ENCODE measurements at places on chromosomes 3 and 15.

DNA sequence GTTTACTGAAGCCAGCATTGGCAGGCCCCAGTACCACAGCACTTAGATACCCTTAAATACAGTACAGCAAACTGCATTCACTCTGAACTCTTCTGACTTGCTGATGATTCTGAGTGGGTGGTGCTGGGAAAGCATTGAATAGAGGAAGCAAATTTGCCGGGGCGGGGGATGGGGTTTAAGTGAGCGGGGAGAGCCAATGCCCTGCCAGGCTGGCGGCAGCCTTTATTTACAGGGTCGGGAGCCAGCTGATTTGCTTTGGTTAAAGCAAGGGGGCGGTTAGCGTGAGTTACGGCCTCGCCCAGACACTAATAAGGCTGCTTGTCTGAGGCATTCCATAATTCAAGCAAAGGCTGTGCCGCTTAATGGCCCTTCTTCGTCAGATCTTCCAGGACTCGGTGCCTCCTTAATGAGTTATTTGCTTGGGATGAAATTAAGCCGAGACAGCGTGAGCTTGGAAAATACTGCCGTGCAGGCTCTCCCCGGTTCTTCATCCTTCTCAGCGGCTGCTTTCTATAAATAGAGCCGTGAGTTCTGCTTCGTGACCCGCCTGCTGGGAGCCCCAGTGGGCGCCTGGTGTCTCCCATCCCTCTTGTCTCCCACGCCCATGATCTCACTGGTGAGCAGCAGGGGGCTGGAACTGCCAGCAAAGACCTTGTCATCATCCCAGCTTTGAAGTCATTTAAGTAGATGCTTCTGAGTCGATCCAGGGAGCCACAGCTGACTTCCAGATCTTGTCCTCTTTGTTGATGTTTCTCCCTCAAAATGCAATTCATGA lies 25.8 kb downstream of the SPSB4 start:
- DNase-seq, result peak; percentile 83

- peak; percentile 19 for DNase-seq
Observed at GRCh38 chr3:79517766-79518413, 249.9 kb downstream of the ROBO1 start.

DNA sequence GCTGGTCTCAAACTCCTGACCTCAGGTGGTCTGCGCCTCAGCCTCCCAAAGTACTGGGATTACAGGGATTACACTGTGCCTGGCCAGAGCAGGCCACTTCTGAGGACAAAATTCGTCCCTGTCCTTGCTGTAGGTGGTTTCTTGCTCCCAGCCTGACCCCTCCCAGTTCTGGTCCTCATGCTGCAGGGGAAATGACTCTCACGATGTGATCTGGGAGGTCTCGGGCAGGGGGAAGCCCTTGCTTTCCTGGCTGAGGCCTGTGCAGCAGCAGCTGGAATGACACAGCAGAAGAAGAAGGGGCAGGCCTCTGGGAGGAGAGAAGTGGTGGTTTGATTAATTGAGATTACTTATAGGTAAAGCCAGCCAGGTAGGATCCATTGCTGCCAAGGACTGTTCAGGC lies 39.3 kb downstream of the MEGF11 start:
- DNase-seq, result no peak

DNA sequence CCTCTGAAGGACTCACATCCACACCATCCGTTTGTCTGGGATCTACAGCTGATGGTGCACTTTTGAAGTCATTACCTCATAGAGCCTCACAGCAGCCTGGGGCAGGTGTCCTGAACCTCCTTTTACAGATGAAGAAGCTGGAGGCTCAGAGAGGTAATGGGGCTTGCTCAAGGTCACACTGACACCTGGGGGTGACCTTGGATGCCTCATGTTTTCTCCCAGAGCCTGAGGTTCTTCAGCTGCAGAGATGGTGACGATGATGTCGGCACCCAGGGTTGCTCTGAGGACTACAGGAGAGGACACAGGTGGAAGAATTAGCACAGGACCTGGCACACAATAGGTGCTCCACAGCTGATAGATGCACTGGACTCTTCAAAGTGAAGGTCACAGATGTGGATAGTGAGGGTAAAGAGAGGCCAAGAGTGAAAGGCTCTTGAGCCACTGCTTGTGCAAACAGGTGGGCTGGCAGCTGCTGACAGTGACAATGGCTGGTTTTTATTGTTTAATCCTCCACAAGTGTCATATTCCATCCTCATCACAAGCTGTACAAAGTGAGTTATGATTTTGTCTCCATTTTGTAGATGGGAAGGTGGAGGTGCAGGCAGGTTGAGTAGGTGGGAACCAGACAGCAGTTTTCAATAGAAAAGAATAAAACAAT lies 17.4 kb upstream of the ATP2B2 start:
- DNase-seq, result no peak

GRCh38 chr15:71089801-71090200 lies 25.5 kb upstream of the THSD4 start:
- DNase-seq, result no peak

- no peak for DNase-seq
Observed at GRCh38 chr3:49158103-49158709, 7.9 kb downstream of the CCDC71 start.

DNA sequence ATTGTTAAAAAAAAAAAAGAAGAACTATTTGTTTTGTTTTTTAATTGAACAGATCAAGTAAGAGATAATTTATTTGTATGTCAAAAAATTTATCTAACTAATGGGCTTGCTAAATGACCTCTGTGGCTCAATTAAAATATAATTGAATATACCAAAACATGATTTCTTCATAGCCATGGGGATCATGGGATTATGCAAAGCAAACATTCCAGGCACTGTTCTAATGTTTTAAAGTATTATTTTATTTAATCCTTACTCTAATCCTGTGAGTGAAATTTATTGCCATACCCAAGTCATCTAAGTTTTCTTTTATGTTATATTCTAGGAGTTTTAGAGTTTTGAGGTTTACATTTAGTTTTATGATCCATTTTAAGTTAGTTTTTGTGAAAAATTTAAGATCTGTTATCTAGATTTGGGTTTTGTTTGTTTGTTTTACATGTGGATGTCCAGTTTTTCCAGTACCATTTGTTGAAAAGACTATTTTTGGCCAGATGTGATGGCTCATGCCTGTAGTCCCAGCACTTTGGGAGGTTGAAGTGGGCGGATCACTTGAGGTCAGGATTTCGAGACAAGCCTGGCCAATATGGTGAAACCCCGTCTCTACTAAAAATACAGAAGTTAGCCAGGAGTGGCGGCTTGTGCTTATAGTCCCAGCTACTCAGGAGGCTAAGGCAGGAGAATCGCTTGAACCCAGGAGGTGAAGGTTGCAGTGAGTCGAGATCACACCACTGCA lies 52.3 kb upstream of the CNOT10 start:
- no peak for DNase-seq

GRCh38 chr3:79405183-79405582 lies 362.6 kb downstream of the ROBO1 start:
- DNase-seq, result no peak

- no peak for DNase-seq
Observed at GRCh38 chr15:55873024-55873720, 120.2 kb downstream of the NEDD4 start.

DNA sequence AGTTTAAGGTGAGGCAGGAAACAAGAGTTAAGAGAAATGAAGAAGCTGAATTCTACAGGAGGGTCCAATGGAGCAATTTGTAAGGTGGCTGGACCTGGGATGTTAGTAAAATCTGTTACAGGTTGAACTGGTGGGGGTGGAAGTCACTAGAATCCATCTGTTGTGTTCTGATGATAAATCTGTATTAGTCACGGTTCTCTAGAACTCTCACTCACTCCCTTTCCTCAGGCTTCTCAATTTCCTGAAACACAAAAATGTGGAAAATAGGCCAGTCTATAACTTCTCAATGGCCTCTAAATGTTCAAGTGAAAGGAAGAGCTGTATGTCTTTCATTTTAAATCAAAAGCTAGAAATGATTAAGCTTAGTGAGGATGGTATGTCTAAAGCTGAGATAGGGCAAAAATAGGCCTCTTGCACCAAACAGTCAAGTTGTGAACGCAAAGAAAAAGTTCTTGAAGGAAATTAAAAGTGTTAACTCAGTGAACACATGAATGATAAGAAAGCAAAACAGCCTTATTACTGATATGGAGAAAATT lies 180.2 kb upstream of the CBLB start:
- DNase-seq, result no peak

DNA sequence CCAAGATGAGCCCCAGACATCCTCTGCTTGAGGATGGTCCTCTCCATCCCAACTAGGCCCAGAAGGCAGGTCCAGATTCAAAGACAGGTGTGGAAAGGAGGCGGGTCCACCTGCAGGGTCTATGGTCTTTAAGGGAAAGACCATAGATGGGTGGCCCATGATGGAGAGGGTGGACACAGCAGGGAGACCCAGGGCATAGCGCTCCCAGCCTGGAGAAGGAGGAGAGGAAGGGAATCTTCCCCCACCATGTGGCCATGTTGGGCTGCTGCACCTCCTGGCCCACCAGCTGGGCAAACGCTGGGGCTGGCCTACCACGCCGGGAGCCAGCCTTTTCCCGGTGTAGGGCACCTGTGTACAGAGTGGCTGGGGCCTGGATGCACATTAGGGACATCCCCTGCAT lies 265.2 kb upstream of the TLE3 start:
- DNase-seq, result no peak

DNA sequence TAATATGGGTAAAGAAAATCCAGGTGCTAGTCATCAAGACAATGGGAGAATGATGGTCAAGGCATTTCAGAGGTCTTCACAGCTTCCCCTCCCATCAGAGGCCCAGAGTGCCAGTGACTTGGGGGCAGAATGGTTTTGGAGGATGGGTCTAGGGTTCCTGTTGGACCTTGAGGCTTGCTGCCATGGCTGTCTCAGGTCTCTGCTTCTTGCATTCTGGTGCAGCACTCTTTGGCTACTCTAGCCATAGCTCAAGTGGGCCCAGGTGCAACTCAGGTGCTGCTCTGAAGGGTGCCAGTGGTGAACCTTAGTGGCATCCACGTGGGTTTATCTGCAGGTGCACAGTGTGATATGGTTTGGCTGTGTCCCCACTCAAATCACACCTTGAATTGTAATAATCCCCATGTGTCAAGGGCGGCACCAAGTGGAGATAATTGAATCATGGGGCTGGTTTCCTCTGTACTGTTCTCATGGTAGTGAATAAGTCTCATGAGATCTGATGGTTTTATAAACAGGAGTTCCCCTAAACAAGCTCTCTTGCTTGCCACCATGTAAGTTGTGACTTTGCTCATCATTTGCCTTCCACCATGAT lies 48.5 kb upstream of the PEX5L start:
- no peak for DNase-seq
